Muscle of back (tissue), 13 donors: ENCODE measurements at places on chromosomes 6 and 20.

- DNase-seq, result peak; percentile 64
Observed at GRCh38 chr6:163354761-163355425, 59.6 kb upstream of the QKI start.

GRCh38 chr6:78347191-78347916, 520.0 kb upstream of the IRAK1BP1 start:
- no peak for DNase-seq

DNA sequence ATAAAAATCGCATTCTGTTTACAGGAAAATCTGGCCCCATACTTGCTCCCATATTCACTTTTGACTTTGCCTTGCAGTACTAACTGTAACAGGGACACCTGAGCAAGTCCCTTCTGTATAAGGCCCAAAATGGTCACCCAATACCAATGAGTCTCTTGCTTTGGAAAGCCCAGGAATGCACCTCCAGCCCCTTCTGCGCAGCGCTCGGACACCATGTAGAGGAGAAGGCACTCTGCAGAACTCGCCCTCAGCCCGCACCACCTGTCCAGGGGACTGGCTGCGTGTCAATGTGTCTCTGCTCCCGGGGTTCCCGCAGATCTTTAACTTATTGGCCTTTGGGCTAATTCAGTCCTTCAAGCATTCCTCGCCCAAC, 746 bp upstream of the PRND start:
- no peak for DNase-seq

DNA sequence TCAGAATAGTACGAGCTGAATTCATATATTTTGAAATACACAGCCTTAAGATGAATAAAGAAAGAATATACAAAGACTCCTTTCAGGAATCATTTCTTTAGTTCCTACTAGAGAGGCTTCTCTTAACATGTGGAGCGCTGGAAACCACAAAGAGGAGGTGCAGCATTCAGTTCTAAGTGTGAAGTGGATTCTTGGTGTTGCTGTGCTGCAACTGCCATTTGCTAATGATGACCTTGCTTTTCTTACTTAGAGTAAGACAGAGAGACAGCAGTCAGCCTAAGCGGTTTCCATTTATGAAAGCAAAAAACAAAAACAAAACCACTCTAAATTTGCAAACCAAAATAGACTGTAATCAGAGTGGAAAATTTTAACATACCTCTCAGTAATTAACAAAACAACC, 629.0 kb downstream of the EPHA7 start:
- DNase-seq, result no peak

- no peak for DNase-seq
Observed at GRCh38 chr6:110256366-110256765, 76.1 kb downstream of the CDC40 start.

DNA sequence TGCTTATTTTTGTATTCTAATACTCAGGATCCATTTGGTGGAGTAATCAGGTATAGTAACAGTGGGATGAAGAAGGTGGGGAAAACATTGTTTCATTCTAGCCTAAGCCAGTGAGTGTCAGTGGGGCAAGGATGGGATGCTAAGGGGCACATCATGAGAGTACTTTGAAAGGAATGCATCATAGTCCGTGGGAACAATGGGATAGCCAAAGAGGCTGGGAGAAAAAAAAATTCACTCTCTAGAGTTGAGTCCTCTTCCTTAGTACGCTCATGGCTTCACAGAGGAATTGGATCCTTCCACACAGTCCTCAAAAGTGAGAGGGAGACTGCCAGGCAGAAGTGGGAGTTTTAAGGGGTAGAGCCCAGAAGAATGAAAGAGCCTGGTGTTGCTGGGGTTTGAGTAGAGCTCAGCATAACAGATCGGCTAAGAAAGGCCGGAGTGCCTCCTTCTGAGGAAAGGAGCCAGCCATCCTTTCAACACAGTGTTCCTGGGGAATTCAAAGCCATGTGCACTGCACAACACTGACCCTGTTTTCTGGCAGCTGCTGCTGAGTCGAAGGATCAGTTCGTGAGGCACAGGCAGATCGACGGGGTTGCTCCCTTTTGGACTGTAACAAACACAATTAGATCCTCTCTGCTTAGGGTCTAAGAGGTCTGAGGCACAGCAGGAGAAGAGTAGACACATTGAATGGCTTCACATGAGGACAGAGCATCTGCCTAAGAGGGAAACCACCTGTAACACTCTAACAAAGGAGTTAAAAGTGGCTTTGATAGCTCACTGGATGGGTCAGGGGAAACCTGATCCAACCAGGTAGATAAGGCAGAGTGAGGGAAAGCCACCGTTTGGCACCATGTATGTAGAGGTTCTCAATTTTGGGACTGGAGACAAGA, 61.2 kb downstream of the ELOVL5 start:
- DNase-seq, result no peak

DNA sequence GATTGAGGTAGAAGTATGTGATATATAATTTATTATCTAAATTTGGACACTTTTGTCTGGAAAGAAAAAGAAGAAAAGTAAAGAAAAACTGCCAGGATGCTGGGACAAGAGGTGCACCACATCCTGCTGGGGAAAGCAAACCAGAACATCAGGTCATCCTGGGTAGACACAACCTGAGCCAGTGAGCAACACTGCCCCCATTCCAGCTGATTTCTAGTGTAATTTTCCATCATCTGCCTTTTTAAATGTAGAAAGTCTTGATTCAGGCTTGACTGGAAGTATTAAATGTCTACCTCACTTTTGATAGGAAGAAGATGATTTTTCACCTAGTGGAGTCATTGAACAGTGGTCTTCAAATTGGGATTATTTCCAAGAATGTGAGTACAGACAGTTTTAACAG, 1164.5 kb upstream of the CITED2 start:
- DNase-seq, result no peak

DNA sequence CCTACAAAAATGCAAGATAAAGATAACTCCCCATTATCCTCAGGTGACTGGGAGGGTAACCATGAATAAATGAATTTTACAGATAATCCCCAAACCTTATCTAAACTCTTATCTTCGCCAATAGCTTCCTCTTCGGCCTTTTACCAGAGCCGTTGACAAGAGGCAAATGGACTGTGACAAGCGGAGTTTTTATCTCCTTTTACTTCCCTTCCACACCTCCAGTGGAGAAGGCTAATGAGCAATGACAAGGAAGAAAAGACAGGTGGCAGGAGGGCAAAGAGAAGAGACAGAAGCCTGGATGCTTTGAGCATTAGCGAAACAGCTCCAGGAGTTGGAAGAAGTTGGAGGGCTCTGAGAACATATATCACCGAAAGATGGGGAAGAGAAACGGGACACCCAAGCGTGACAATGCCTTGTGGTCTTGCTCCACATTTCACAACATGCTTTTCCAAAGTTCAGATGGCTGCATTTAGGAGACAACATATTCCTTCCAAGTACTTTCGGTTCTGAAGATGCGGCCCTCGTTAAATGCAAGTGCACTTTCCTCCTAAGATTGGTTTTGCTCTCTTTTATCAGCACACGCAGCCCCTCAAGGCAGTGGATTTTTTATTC, 69.2 kb downstream of the PRDM1 start:
- DNase-seq, result no peak

- DNase-seq, result peak; percentile 38
Observed at GRCh38 chr6:159728531-159728964, 1.2 kb downstream of the WTAP start.

DNA sequence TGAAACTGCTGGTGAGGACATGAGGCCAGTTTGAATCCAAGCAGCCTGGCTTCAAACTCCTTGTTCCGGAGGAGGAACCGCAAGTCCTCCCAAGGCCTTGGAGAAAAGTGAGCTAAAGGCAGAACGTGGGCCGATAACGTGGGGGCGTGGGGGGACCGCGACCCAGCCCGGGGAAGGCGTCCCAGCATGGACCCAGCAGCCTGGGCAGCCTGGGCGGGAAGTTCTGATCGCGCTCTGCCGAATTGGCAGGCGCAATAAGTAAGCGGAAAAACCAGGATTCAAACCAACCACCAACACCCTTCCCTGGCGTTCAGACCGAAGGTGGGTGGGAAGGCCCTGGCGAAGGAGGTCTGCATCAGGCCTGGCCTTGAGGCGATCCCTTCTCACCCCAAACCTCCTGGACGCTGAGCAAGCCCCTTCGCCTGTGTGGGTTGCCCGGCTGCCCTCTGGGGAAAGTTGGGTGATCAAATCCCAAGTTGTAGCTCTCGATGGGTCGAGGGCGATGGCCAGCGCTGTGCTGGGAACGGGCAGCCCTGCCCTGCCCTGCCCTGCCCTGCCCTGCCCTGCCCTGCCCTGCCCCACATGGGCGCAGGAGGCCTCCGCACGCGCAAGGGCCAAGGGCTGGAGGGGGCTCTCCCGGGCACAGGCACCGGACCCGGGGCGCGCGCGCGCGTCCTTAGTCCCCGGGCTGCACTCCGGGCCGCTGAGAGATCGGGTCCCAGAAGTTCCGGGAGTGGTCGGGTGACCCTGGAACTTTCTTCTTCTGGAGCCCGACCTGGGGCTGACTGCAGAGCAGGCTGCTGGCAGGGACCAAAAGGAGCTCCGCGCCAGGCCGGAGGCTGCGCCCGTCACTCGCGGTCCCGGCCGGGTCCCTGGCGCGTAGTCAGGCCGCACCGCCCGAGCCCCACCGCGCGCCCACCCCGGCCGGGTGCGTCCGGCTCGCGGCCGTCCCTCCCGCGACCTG, 637 bp upstream of the SLC22A3 start:
- no peak for DNase-seq

DNA sequence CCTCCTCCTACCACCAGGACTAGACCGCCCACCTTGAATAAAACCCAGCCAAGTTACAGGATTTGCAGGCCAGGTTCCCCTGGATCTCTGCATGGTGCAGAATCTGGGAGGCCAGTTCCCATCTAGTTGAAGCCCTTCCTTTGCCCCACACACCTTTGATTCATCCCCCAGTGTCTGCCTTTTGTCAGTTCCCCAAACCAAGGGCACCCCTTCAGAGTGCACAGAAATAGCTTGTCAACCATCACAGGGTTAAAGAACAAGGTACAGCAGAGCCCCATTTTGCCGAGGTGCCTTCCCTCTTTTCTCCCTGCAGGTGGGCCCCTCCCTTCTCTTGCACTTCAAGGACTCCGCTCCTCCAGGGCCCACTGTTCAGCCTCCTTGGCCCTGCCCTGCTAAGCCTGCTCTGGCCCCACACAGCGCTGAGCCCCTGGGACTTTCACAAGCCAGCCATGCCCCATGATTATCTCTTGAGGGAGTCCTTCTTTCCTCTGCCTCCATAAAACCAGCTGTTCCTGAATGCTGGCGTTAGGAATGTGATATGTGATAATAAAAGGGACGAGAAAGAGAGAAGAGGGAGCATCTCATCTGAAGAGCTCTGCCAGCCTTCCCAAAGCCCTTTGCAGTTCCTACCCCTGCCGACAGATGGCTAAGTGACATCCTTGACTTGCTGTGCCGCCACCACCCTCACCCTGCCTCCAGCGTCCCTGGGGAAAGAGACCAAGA, 280.3 kb downstream of the CDC5L start:
- DNase-seq, result no peak

DNA sequence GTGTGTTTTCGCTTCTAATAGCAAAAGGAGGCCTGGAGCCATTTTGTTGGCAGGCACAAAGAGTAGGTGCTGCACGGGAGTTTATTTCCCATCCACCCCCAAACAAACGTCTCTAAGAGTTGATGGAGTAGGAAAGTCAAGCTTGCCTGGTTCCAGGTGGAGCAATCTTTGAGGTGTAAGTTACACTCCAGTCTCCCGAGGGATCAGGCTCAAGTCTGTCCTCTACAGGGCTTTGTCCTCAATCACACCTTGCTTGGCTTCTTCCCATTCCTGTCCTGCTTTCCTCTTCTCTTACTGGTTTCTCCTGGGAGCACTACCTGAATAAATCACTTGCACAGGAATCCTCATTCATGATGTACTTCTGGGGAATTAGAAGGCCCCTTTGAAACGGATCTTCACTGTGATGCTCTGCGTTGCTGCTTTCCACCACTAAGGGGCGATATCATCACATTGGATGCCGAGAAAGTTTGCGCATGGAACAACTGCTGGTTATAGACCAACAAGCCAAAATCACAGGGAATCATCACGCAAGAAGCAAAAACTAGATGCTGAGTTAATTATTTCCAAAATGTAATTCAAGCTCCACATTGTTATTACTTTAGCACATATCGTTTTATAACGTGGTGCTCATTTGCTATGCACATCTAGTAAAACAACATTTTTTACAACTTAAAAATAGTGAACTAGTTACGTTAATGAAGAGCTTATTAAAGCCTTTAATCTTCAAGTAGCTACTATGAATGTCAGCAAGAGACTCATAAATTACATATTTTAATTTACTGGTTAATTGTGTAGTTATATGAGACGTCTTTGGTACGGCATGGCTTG, 156.8 kb downstream of the DNAH8 start:
- peak; percentile 61 for DNase-seq

GRCh38 chr20:58989196-58989595, 8.1 kb downstream of the NELFCD start:
- no peak for DNase-seq

- DNase-seq, result no peak
Observed at GRCh38 chr20:19009081-19009688, 195.6 kb downstream of the SCP2D1 start.

- DNase-seq, result no peak
Observed at GRCh38 chr6:149217466-149217888, 100.0 kb upstream of the TAB2 start.

DNA sequence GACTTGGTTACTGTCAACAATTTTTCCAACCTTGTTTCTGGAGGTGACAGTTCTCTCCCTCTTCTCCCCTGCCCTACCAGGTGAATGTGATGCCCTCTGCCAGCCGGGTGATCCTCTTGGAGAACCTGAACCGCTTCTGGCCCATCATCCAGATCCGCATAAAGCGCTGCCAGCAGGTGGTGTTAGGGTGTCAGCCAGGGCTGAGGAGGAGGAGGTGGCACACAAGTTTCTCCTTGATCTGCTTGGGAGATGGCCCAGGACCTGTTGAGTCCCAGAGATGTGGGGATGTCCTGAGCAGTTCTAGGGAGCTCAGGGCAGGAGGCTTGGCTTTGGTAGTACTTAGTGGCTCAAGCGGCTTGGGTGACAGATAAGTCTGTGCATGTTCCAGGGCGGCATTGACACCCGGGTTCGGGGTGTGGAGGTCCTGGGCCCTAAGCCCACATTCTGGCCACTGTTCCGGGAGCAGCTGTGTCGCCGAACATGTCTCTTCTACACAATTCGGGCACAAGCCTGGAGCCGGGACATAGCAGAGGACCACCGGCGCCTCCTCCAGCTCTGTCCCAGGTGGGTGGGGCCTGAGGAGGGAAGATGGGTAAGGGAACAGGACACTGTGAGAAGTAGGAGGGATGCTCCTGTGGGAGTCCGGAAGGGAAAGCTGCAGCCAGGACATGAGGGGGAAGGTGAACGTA, 21.2 kb downstream of the CUL9 start:
- DNase-seq, result no peak

DNA sequence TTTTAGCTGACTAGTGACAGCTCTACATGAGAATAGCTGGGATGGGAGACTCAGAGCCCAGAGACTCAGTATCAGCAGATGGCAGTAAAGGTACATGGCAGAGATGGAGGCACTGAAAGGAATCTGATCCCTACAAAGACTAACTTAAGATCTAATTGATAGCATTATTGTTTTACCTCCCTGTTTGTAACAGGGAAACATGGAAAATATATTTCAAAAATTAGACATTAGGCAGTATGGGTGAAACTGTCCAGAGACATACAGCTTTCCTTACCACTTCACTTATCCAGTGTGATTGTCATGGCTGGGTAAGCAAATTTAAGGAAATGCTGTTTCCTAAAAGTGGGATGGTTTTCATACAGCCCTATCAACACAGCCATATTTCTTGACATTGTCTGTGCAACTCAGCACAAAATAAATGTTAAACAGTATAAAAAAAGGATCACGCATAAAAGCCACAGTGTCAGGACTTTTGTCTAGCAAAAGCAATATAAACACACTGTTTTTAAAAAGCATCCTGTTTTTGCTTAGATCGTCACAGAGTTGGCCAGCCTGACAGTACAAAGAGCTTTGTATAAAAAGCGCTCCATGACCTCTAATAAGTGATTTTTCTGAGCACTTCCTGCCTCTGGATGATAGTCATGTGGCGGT, 376.9 kb downstream of the PHF3 start:
- peak; percentile 89 for DNase-seq

GRCh38 chr6:21601932-21602390, 8.4 kb downstream of the SOX4 start:
- DNase-seq, result no peak
